Epithelial cell of prostate (primary cell): ENCODE measurements at places on chromosomes 2 and 18.
A peak's percentile ranks its signal among the peaks of the same experiment; 100 is the strongest.

DNA sequence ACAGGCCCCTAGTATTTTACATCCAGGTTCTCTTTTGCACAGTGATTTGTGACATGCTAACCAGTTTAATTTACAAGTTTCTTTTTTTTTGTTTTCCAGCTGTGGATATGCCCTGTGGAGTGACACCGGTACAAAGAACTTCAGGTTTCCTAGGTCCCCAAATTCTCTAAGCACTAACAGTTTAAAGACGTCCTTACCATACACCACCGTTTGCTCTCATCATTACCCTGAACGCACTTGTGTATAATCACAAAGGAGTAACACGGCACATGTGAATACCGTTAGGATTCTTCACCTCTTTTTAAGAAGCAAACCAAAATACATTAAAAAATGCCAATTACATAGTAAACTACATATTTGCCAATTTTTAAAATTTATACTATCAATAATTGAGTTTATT lies 853 bp downstream of the LANCL1 start:
- DNase-seq: no peak

GRCh38 chr2:189191766-189192165 lies 12.2 kb upstream of the COL5A2 start:
- no peak for DNase-seq

DNA sequence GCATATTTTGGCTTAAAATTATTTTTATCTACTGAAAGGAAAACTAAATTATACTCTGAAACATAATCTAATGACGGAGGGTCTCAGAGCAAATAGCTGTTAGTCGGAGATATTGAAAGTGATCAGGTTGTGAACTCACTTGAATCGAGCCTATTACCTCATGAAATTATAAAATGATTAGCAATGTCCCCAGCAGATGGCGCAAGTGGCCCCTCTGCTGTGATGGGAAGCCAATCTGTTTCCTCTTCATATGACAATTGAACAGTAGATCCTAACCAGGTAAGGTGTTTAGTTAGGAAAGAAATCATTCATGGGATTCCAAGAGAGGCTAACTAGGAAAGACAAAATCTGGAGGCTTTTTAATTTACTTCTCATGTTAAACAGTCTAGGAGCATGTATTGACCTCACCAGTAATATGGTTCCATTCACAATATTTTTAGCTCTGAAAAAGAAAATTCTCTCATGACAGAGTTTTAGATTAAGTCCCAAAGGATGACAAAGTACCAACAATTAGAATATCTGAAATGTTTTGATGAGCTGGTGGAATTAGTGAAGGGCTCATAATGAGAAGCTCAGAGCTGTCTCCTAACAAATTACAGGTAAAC lies 29.9 kb upstream of the MPPE1 start:
- DNase-seq: no peak

DNA sequence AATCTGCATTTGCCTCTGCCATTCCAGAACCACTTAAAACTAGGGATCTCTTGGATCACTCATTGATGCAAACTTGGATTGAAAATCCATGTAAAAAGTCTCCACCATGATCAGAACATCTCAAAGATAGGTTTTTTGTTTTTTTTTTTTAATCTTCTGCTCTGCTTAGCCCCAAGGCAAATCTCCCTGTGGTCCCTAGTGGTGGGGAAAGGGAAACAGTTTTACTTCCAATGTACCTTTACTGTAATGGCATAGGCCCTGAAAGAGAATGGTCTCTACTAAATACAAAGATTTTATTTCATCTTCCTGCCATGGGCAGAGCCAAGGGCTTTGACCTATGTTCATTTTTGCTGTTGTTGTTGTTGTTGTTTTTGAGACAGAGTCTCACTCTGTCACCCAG lies 78.4 kb downstream of the KANSL1L start:
- no peak for DNase-seq

DNA sequence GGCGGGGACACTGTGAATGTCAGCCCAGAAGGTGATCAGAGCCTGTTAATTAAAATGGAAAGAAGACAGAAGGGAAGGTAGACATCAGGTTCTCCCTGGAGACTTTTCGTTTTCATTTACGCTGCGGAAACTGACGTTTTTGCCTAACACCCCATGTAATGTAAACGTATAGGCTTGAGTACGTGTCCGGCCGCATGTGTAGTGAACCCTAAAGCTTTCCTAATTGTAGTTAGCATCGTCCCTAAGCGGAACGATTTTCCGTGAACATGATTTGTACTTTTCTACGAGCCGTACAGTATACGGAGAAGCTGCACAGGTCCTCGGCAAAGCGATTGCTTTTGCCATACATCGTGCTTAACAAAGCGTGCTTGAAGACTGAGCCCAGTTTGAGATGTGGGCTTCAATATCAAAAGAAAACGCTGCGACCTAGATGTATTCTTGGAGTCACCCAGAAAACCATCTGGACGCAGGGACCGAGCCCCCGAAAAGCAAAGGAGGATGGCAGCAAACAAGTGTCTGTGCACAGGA lies 284 bp downstream of the TIMM21 start:
- no peak for DNase-seq

DNA sequence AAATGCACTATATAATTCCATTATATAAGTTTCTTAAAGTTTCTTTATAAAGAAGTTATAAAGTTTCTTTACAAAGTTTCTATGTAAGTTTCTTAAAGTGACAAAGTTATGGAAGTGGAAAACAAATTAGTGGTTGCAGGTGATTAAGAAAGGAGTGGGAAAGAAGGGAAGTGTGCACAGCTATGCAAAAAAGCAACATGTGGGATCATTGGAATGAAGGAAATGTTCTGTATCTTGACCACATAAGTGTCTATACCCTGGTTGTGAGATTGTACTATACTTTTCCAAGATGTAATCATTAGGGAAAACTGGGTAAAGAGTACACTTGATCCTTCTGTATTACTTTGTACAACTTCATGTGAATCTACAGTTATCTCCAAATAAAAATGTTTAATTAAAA lies 1541.1 kb downstream of the LRP1B start:
- no peak for DNase-seq

GRCh38 chr2:52874466-52875106 lies 893.0 kb upstream of the CHAC2 start:
- DNase-seq: no peak

- no peak for DNase-seq
These were observed 447.7 kb downstream of the SOX11 start for GRCh38 chr2:6139916-6140315.

DNA sequence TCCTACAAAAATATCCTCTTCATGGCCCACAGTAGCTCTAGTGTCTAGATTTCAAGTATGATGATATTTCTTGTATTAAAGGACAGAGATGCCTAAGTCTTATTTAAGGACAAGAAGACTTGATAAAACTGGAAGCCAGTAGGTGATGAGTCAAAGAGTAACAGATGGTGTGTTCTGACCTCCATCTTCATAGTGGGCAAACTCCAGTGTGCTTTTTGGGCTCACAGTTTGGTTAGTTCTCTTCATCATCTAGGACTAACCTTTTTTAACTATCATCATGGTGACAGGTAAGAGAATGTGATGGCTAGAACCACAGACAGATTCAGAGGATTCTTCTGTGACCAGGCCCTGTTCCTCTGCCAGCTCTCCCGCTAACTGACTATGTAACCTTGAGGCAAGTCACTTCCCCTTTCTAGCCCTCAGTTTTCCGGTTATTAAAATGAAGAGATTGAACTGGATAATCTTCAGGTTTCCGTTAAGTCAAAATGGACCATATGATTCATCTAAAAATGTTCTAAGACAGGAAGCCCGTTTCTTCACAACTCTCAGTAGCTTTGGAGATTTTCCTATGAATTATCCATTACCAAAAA lies 140.3 kb upstream of the RASGRP3 start:
- no peak for DNase-seq

DNA sequence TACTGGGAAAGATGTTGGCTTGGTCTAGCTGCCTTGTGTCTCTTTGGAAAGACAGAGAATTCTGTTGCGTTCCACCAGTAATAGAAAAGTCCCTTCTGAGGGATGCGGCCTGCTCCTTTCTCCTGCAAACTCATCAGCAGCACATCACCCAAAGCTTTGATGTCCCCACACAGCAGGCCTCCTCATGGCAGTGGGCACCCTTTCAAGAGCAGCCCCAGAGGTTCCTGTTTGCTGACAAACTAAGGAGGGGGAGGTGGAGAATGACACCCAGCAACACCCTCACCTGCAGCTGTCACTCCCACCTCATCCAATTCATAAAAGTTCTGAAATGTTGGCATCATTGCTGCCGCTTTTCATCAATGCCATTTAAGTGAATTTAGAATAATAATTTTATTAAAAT lies 556.6 kb downstream of the BCL11A start:
- DNase-seq: no peak

GRCh38 chr18:27750014-27750413 lies 426.9 kb downstream of the CDH2 start:
- DNase-seq: peak; percentile 18

DNA sequence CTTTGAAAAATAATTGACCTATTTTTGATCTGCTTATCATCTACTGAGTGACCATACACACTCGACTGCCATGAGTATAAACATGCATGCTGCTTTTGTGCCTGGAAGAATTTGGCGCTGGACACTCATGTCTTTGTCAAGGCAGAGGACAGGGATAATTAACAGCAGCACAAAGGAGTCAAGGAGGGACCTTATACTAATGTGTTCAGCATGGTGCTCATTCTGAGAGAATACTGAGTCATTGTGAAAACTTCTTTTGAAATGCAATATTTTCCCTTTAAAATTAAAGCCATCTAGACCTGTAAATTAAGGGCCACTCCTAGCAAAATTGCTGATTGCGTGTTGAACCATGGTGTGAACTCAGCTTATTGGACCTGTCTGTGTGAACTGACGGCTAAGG lies 116.3 kb downstream of the ZNF532 start:
- no peak for DNase-seq

- DNase-seq: no peak
These were observed 32.7 kb upstream of the SOCS6 start for GRCh38 chr18:70256184-70256583.

- no peak for DNase-seq
These were observed 144.3 kb downstream of the CCDC102B start for GRCh38 chr18:68942230-68942629.

DNA sequence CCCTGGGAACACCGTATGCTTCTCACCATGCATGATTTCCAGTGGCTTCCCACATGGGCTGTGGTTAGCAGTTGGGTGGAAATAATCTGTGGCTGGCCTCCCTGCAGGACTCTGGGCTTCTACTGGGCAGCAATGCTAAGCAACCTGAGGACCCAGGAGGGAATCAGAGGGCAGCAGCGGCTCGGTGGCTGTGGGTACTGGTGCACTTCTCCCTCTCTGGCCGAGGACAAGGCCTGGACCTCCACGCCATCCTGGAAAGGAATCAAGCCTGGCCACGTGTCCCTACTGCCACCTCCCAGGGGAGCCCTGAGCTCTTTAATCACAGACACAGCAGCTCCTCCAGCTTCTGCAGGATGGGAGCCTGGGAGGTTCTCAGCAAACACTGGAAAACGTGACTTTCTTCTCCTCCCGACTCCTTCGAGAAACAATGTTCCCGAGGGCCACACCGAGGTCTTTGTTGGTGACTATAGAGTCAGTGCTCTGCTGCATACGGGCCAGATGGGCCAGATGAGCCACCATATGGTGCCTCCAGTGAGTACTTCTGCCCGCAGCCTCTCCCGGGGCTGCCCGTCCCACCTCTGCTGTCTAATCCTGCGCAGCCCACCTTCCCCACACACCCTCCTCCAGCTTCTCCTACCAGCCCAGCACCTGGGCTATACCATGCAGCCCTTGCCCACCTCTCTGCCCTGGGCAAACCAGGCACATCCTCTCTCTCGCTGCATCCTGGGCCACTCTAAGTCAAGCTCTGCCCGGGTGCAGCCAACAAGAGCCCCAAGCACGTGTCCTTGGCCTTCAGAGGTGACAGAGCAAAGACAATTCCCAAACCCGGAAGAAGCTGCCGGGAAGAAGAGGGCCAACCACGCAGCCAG lies 42.8 kb upstream of the OTOS start:
- no peak for DNase-seq

DNA sequence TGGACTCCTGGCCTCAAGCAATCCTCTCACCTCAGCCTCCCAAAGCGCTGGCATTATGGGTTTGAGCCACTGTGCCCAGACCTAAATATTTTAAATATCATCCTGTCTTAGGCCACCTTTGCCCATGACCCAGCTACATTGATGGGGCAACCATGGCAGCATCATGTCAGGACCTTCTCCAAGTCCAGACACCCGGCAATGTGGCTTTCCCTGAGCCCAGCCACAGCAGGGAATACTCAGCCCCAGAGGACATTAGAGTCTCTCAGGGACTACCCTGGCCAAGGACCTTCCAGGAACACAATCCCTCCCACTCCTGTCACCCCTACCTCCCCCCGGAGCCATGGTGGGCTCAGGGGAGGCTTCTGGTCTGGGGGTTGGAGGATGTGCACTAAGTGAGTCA lies 72.8 kb downstream of the SMAD7 start:
- DNase-seq: no peak

DNA sequence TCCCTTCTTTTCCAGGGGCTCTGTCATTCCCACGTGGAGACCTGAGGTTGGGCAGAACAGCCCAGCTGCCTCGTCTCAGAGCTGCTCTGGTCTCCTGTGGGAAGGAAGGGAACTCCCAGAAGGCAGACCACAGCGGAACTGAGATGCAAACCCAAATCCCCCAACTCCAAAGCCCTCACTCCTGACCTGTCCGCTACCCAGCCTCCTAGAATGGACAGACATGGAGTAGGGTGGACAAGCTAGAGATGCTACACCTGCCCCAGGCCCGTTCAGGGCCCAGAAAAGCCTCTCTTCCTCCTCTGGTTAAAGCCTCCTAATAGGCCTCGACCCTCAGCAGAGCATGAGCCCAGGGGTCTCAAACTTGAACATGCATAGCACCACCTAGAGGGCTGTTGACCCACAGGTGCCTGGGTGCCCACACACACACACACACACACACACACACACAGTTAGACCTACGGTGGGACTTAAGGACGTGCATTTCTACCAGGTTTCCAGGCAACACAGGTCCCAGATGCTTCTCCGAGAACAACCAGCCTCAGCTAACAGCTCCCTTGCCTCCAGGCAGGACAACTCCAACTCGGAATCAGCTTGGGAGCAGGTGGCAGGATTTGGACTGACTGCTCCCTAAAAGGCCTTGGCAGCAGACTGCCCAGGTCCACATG lies 93.5 kb downstream of the TNS1 start:
- DNase-seq: no peak

GRCh38 chr2:84782717-84783442 lies 98.0 kb downstream of the TRABD2A start:
- no peak for DNase-seq

GRCh38 chr18:39149211-39149806 lies 1583.7 kb upstream of the CELF4 start:
- no peak for DNase-seq
